Mammary epithelial cell (primary cell): ENCODE measurements at places on chromosomes 6 and 20.

GRCh38 chr6:150906641-150907326 is 41.3 kb downstream of the MTHFD1L start:
- no peak for DNase-seq

DNA sequence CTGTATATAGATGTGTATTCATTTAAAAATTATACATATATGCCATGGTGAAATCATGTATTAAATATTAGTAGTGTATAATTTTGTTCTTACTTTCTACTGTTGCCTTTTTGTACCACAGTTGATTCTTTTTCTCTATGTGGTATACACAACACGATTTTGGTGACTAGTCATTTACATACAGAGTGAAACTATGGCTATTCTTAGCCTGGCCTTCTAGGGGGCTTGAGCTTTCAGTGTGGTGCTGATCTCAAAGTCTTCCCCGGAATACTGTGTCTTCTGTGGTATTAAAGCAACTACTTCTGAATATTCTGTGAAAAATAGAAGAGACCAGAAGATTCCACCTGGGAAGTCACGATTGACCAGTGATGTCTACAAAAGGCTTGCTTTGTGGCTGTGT is 301.9 kb downstream of the UTRN start:
- no peak for DNase-seq

GRCh38 chr6:88970301-88970700 is 6.9 kb upstream of the RNGTT start:
- no peak for DNase-seq

DNA sequence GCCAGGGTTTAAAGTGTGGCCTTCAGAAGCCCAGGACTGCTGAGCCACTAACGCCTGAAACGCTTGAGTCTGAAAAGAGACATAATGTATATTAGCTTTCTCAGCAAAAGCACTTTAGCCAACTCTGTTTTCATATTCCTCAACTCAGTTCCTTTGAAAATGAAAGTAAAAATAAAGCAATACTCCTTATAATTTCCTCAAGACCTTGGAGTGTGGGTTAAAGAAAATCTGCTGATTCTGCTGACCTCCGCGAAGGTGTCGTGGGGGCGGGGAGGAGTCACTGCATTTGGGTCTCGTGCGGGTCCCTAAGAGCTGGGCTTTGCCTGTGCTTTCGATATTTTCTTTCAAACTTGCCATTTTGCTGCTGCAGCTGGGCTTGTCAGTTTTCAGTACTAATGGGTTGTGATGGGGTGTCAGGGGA is 142.2 kb upstream of the ARID1B start:
- no peak for DNase-seq

GRCh38 chr20:23690581-23690980 is 1.7 kb upstream of the CST4 start:
- no peak for DNase-seq

DNA sequence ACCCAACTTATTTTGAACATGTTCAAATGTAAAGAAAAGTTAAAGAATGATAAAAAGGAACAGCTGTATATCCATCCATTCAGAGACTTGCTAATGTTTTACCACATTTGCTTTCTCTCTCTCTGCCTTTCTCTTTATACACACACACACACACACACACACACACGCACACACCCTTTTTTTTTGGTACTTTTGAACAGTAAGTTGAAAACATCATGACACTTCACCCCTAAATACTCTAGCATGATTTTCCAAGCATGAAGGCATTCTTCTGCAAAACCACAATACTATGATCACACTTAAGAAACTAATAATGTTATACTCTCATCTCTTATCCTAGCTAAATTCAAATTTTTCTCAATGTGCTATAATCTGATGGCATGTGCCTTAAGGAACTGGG is 192.3 kb downstream of the UTRN start:
- no peak for DNase-seq

- no peak for DNase-seq
Measured at GRCh38 chr6:67450641-67451040, 1184.4 kb upstream of the ADGRB3 start.

DNA sequence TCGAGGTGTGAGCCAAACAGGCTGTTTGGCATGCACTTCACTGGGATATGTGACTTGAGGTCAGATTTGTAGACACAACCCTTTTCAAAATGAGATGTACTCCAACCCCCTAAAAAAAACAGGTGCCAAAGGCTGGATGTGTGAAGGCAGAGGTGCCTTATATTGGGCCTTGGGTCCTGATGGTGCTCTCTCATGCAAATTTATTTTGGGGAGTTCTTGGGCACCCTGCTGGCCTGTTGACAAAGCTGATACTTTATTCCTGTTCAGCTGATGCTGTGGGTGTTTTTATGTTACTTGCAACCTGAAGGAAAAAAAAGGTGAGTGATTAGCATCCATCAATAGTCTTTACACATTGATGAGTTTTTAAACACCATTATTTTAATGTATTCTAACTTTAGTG is 121.5 kb downstream of the DNAH8 start:
- no peak for DNase-seq

- no peak for DNase-seq
Measured at GRCh38 chr20:53814060-53814459, 220.4 kb upstream of the ZNF217 start.

GRCh38 chr6:41984623-41985022 is 43.0 kb upstream of the CCND3 start:
- DNase-seq, result no peak

GRCh38 chr20:19713822-19714578 is 44.1 kb upstream of the RIN2 start:
- DNase-seq, result no peak

DNA sequence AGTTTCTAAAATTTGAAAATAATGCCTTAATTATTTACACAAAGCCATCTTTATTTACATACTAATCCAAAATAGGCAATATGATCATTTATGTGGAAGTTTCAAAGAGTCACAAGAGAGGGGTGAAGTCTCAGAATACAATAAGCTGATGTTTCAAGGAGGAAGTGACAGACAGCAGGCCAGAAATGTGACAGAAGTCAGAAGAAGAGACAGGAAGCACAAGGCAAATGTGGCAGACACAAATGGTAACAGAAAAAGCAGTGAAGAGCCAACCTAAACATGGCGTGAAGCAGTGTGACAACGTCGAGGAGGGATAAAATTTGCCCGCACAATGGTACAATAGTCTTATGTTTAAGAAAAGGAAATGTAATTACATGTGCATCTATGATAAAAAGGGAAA is 59.8 kb downstream of the SHPRH start:
- no peak for DNase-seq

DNA sequence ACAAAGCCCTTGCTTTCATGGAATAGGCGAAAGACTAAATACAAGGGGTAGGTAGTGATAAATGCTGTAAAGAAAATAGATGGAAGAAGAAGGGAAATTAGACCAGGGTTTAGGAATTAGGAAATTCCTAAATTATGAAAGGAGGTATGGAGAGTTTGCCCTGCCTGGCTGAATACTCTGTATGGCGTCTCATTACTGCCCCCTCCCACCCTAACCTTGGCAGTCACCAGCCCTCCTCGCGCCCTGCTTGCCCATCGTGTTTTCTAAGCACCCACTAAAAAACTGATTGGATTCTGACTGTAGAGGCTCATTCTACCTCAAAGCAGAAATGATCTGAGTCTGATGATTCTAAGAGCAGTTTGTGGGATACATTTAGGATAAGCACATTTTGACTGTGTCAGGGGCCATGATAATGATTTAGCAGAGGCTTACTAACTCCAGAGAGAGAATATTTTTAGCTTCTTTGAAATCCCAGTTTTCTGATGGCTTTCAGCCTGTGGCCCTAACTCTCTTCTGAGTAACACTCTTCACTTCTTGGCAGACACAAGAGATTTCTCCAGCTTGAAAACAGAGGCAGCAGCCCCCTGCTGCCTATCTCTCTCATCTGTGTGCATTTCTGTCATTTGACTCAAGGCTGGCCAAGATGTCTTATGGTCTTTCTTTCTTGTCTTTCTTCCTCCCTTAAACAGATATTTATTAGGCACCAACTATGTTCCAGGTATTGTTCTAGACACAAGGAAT is 1.4 kb upstream of the CHD6 start:
- no peak for DNase-seq

DNA sequence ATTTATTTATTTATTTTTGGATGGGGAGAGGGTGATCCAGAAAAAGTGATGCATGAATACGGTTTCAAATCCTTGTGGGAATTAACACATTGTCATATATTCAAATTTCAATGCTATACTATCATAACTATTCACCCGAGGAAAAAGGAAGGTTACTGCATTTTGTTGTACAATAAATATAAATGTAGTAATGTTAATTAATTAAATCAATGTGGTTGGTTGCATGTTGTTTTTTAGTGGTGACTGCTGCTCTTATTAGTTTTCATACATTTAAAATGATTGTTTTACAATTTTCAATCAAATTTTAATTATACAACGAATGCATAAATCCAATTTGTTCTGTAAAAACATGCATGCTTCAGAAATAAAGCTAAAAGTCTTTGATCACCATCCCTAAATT is 180.5 kb downstream of the ZFP64 start:
- no peak for DNase-seq

GRCh38 chr6:7134999-7135745 is 27.4 kb downstream of the RREB1 start:
- no peak for DNase-seq

DNA sequence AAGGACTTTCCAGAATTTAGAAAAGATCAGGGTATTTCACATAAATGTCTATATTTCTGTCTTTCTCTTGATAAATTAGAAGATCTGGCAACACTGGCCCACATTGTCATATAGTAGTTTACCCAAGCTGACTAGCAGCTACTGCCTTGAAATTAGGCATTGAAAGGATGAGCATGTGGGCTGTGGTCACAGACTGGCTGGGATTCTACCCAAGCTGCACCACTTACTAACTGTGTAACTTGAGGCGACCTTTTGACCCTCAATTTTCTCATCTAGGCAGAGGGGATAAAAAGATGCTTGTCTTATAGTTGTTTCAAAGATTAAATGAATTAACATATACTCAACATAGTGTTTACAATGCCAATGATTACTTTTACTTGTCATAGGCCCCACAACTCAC is 152.7 kb upstream of the BMP2 start:
- no peak for DNase-seq

DNA sequence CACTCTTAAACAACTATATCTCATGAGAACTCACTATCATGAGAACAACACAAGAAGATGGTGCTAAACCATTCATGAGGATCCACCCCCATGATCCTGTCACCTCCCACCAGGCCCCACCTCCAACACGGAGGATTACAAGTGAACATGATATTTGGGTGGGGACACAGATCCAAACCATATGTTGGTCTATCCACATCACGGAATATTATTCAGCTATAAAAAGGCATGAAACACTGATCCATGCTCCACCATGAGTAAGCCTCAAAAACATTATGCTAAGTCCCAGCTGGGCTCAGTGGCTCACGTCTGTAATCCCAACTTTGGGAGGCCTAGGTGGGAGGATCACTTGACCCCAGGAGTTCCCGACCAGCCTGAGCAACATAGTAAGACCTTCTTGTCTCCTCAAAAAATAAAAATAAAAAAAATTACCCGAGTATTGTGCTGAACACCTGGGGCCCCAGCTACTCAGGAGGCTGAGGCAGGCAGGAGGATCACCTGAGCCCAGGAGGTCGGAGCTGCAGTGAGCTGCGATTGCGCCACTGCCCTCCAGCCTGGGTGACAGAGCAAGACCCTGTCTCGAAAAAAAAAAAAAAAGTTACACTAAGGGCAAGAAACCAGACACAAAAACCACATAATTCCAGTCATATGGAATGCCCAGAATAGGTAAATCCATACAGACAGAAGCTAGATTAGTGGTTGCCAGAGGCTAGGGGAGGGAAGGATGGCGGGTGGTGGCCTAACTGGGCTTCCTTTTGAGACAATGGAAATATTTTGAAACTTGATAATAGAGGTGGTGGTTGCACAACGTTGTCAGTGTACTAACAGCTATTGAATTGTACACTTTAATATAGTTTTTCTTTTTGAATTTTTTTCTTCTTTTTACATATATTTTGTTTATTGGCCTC is 43.1 kb downstream of the ZNF217 start:
- DNase-seq, result no peak

- DNase-seq, result peak; percentile 64
Measured at GRCh38 chr20:2151858-2152281, 50.2 kb downstream of the STK35 start.

- no peak for DNase-seq
Measured at GRCh38 chr20:36629719-36630681, 16.0 kb downstream of the SLA2 start.

- no peak for DNase-seq
Measured at GRCh38 chr6:165636402-165637048, 26.5 kb downstream of the PDE10A start.

DNA sequence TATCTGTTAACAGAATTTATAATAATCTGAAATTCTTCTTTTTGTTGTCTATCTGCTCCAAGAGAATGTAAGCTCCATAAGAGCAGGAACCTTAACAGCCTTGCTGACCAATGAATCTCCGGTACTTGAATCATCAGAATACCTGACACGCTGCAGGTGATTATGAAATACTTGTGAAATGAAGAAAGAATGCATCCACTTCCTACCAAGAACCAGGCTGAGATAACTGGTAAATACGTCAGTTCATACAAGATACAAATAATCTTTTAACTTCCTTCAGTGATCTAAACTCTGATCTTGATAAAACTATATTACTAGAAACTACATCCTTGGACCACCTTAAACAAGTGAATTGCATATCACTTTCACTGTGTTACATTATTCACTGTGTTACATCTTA is 116.2 kb downstream of the MAP3K5 start:
- peak; percentile 81 for DNase-seq

- no peak for DNase-seq
Measured at GRCh38 chr6:35031611-35032529, 109.3 kb downstream of the TCP11 start.

- DNase-seq, result no peak
Measured at GRCh38 chr6:128379577-128379976, 140.8 kb downstream of the PTPRK start.

DNA sequence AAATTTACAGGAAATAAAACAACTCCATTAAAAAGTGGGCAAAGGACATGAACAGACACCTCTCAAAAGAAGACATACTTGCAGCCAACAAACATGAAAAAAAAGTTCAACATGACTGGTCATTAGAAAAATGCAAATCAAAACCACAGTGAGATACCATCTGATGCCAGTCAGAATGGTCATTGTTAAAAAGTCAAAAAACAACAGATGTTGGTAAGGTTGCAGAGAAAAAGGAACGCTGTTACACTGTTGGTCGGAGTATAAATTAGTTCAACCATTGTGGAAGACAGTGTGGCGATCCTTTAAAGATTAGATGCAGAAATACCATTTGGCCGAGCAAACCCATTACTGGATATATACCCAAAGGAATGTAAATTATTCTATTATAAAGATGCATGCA is 858.0 kb upstream of the FLRT3 start:
- peak; percentile 78 for DNase-seq

DNA sequence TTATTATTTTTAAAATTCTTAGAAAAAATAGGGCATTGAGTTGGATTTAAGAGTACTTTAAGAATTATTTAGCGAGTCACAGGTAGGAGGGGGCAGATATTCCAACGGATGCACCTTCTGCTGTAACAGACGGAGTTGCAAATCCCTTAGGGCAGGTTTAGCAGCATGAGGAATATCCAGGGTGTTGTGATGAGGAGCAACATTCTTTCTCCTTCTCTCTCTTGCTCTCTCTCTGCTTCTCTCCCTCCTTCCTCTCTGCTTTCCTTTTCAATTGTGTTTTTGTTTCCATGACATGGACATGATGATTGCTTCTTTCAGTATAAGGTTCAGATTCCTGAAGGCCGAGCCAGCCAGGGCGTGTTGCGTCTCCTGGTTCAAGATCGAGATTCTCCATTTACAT is 28.9 kb downstream of the CDH26 start:
- DNase-seq, result peak; percentile 46

- DNase-seq, result no peak
Measured at GRCh38 chr20:35839904-35840303, 68.1 kb downstream of the PHF20 start.

- no peak for DNase-seq
Measured at GRCh38 chr20:45515147-45515913, at the start of gene SPINT3. Gene SPINT3, minus strand, starts transcription at chr20:45515622. Its CDS starts 14 bp downstream, at chr20:45515608.
